Stimulated activated CD4-positive, alpha-beta T cell treated with anti-CD3 and anti-CD28 coated beads, Interleukin-4, amount 100 ng/mL, for 1 hour (primary cell): ENCODE measurements at places on chromosomes 11 and 22.

- DNase-seq, result no peak
Measured at GRCh38 chr11:62882788-62883501, 2.2 kb downstream of the SLC3A2 start.

- no peak for DNase-seq
Measured at GRCh38 chr22:45680932-45681700, 9.5 kb downstream of the ATXN10 start.

DNA sequence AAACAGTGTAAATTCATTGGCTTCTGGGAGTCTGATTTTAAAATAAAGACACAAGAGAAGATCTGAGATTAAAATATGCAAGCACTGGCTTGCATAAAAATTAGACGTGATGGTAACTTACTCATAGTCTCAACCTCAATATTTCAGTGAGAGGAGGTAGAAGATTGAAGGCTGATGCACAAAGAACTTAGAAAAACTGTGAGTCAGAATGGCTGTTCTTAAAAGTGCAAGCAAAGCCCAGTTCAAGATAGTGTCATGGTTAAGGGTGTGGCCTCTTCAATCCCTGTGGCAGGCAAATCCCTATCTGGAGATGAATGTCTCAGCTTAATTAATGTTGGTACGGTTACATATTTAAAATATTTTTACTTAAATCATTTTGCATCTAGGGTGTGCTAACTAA is 33.6 kb upstream of the FIBIN start:
- no peak for DNase-seq

GRCh38 chr11:117062498-117062897 is 35.7 kb downstream of the SIK3 start:
- DNase-seq, result no peak

- DNase-seq, result no peak
Measured at GRCh38 chr22:39129746-39130145, 22.7 kb downstream of the CBX7 start.

DNA sequence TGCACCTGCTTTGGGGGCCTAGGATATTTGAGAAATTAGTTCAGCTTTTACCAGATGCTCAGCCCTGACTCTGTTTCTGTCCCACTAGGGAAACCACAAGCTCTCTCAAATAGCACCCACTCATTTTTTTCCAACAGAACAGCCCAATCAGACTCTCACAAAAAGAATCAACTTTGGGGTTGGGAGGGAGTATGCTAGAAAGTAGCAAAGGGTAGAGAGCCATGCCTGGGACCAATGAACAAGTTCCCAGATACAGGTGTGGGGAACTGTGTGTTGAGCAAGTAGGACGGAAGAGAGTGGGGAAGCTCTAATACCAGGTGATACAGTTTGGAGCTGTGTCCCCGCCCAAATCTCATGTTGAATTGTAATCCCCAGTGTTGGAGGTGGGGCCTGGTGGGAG is 41.1 kb downstream of the TRIM66 start:
- no peak for DNase-seq

- no peak for DNase-seq
Measured at GRCh38 chr11:44966694-44967093, 16.0 kb upstream of the TP53I11 start.

DNA sequence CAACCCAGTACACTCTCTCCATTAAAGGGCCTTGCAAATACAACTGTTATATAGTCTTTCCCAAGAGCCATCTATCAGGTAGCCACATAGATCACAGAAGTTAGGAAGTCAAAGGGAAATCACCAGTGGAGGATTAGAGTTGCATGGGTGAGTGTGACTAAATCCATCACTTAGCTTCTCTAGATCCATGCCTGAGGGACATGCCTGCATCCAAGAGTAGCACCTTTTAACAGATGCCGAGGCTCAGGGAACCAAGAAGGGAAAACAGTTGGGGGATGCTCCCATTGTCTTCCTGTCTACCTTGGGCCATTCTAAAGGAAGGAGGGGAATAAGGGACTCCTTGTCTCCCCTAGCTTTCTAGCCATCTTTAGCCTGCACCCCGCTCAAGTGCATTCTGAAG is 77.9 kb downstream of the XRRA1 start:
- no peak for DNase-seq

DNA sequence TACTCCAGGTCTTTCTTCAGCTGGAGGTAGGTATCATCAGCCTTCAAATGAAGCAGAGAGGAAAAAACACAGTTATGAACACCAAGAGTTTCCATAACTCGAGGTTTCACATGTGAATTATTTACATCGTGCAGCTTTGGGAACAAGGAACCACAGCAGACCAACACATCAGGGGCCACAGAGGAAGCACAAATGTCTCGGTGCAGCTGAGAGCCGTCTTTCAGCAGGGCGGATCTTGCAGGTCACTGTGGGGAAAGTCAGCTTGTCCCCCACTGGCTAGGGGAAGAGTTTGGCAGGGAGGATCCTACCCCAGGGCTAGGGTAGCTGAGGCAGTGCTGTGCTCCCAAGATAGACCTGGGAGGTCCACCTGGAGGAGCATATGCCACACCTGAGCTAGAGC is 74.7 kb downstream of the C11orf58 start:
- no peak for DNase-seq

DNA sequence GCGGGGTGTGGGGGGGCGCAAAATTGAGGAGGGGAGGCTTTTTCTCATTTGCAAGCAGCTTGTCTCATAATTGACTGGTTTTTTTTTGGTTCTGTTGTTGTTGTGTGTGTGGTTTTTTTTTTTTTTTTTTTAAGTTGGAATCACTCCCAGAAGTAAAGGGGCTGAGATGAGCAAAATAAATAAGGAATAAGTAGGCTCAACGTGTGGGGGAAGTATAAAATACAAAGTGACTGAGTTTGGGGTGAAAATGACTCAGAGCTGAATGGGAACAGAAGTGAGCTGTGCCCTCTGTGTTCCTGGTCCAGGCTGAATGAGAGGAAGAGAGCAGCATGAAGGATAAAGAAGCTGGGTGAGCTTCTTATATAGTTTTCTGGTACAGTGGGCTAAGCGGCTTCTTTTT is 90.0 kb downstream of the GRIK4 start:
- DNase-seq, result no peak

DNA sequence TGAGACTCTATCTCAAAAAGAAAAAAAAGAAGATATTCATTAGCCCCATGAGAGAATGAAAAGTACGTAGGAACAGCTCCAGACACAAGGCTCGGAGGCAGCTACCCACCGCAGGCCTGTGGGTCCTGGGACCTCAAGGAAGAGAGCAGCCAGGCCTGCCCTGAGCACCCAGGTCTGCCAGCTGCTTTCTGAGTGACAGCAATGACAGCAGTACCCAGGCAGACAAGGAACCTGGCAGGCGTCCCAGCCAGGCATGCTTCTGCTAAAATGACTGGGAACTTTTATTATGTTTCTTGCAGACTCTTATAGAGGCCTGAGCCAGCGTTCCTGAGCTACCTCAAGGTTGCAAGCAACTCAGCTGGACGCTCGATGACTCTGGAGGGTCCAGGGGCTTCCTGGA is 31.6 kb downstream of the CPT1A start:
- DNase-seq, result no peak

- DNase-seq, result no peak
Measured at GRCh38 chr22:22951035-22951434, 63.4 kb downstream of the IGLL5 start.
